Effector CD8-positive, alpha-beta T cell (primary cell): ENCODE measurements at places on chromosomes 12 and 14.

GRCh38 chr14:101604935-101605780 lies 43.9 kb downstream of the DIO3 start:
- no peak for DNase-seq

- no peak for DNase-seq
Measured at GRCh38 chr14:68460541-68460940, 332.3 kb downstream of the ZFP36L1 start.

DNA sequence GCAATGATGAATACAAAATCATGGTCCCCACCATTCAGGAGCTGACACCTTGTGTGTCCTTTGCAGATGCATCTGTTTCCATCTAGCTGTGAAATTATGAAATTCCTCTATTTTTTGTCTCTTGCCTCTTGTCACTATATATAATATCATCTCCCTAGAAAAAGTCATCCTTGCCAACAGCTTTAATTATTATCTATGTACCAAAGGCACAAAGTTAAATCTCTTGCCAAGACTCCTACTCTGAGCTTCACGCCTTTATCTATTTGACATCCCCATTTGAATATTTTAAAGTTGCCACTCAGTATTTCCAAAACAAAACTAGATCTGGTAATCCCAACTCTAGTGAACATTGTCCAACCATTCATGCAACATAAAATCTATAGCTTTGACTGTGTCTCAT lies 32.0 kb upstream of the PRB2 start:
- DNase-seq = no peak

GRCh38 chr12:110561471-110562201 lies 21.5 kb downstream of the PPTC7 start:
- no peak for DNase-seq

GRCh38 chr12:108479364-108480070 lies 35.6 kb upstream of the FICD start:
- no peak for DNase-seq

DNA sequence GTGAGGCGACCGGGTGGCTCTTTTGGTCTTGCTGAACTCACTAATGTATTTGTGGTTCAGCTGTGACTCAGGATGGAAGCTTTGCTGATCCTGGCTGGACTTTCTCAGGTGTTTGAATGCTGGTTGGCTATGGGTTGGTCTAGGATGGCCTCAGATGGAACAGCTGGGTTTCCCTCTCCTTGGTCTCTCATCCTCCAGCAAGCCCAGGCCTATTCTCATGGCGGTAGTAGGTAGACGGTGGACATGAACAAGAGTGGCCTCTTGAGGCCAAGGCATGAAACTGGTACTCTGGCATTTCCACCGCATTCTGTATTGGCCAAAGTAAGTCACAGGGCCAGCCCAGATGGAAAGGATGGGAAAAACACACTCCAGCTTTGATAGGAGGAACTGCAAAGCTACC lies 11.8 kb upstream of the POLR3B start:
- DNase-seq = no peak

DNA sequence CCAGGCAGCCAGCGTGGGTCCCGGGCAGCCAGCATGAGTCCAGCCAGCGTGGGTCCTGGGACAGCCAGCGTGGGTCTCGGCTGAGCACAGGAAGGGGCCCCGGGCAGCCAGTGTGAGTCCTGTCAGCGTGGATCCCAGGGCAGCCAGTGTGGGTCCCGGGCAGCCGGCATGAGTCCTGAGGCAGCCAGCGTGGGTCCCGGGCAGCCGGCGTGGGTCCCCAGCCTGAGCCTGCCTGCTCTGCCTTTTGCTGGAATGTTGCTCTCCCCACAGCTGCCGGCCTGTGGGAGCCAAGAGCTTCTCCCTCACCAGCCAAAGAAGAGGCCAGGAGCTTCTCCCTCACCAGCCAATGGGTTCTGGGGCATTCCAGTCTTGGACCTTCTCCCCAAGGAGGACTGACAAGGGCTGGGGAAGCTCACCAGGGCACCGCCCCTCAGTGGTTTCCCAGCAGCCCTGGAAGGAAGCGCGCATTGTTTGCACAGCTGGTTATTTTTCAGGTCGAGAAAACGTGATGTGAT lies 15.0 kb upstream of the RFLNA start:
- no peak for DNase-seq

- no peak for DNase-seq
Measured at GRCh38 chr12:107304588-107305532, 211.5 kb upstream of the CRY1 start.

- no peak for DNase-seq
Measured at GRCh38 chr14:50910495-50911420, 33.5 kb downstream of the PYGL start.

DNA sequence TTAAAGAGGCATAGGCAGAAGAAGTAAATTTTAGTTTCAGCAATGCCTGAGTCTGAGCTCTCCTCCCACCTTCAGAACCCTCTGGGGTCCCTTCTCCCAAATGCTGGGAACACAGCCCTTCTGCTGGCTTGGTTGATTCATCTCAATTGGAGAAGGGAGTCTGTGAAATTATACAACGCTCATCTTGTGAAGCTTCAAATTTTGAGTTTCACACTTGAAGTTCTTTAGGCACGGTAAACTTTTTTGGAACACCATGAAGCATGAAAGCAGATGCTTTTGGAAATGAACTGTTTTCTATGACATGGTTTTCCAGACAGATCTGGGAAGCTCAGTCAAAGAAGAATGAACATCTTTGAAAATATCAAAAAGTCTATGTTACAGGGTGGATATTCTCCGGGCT lies 69.9 kb downstream of the TBK1 start:
- DNase-seq = no peak

GRCh38 chr12:52284562-52285171 lies 6.7 kb downstream of the KRT81 start:
- DNase-seq = no peak

- DNase-seq = no peak
Measured at GRCh38 chr12:81558031-81558430, 201.1 kb downstream of the PPFIA2 start.

DNA sequence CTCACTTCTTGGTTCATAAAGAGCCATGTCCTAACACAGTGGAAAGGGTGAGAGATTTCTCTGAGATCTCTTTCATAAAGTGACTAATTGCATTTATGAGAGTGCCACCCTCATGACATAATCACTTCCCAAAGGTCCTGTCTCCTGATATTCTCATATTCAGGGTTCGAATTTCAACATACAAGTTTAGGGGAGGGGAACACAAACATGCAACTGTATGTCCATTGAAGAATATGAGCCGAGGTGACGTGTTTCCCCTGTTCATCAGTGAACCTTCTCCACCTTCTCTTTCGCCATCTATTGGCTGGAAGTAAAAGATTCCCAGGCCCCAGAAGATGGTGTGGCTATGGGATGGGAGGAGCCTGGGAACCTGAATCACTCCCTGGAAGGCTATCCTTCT lies 354.2 kb upstream of the ATP2B1 start:
- no peak for DNase-seq

DNA sequence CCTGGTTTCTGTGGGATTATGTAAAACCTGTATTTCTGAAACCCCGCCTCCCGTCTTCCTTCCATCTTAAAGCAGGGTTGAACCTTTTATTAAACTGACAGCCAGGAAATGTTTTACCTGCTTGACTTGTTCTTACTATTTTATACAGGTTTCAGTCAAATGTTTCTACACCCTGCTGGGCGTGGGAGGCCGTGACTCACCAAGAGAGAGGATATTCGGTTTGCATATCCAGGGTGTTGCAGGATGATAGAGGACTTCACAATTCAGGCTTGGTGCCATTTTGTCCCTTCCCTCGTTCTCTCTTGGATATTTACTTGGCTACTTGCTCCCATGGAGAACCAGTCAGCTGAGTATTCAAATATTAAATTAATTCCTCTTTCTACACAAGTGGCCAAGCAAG lies 69.7 kb downstream of the ARF6 start:
- DNase-seq = no peak

DNA sequence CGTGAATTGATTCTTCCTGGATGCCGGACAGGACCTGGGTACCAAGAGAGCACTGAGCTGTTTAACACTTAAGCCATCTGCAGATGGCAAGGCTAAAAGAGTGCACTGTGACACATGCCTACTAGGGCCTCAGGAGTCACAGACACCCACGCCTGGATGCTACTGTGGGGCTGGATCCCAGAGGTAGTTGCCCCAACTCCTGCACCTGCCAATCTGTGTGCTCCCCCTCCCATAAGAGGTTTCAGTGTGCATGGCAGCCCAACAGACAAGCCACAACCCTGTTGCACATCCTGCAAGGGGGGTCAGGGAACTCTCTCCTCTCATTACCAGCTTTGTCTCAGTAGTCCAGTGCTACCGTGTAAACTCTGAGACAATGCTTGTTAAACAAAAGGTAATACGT lies 169.0 kb downstream of the CEP128 start:
- DNase-seq = no peak

DNA sequence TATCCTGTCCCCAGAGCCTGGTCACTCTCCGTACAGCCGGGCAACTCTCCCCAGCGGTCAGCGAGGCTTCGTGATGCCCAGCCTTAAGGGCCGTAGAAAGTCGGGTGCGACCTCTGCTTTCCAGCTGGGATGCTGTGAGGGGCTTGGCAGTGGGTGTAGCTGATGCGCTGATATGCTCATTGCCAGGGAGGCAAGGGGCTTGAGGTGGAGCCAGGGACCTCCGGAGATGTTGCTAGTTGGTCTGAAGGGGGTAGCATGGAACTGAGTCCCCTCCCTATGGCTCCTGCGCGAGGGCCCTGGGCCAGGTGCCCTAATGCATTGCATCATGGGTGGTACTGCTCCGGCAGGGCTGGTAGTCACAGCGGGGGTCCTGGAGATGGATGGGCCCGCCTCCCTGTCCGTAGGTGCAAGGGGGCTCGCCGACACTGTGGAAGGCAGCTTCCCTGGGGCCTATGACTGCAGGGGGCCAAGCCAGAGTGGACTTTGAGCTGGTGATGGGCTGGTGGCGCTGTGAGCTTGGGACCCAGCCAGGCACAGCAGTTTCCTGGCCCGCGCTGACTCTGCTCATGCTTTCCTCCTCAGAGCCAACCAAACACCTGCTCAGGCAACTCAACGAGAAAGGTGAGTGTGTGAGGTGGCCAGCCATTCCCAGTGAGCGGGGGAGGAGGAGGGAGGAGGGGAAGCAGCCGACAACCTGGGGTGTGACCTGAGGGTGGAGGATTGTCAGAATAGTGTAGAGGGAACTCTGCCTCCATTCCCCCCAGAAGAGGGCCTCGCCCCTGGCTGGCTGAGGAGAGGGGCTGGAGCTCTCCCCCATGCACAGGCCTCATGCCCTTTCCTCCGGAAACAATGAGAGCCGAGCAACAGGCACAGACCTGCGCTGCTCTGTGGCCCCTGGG lies 32.3 kb downstream of the PLEKHG3 start:
- no peak for DNase-seq

GRCh38 chr12:53233671-53234121 lies 1.7 kb upstream of the RARG start:
- DNase-seq = no peak

GRCh38 chr12:99282086-99282485 lies 365.5 kb upstream of the GARIN6 start:
- DNase-seq = no peak

DNA sequence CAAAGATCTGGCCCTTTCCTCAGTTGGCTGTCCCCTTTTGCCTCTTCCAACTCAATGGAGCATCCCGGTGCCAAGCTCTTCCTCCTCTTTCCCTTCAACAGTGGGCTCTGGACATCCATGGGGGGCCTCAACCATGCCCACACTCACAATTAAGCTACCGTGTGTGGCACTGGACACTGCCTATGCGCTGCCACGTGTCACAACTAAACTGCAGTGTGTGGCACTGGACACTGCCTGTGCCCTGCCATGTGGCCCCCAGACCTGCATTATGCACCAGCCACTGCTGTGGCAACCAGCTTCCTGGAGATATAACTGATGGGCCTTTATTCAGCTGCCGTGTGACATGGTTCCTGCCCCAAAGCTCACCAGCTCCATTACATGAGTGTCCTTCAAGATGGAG lies 179.1 kb downstream of the KCNA5 start:
- no peak for DNase-seq
